Endothelial cell of umbilical vein (primary cell): ENCODE measurements at places on chromosomes 6 and 20. TPM values are rescaled to one million over a fixed set of nuclear protein-coding genes. Genes with fewer than 3 reads are reported as not detected.

GRCh38 chr6:150720774-150721233 is 121.1 kb downstream of the PLEKHG1 start:
- no peaks in the 10 kb centered on the region for H3K27me3 ChIP-seq
- no peak overlapping the region for H3K4me3 ChIP-seq
- H3K36me3 ChIP-seq = no peaks in the 10 kb centered on the region

GRCh38 chr6:17120019-17120418 is 18.2 kb downstream of the STMND1 start:
- H3K4me1 ChIP-seq = peaks cover 7% of the 10 kb centered on the region
- H3K4me3 ChIP-seq = no peak overlapping the region
- DNase-seq = no peak
- no peak overlapping the region for H3K27ac ChIP-seq
- peaks cover 2% of the 10 kb centered on the region for H3K27me3 ChIP-seq
- H3K36me3 ChIP-seq = no peaks in the 10 kb centered on the region

- DNase-seq = no peak
- H3K27ac ChIP-seq = no peak overlapping the region
- no peaks in the 10 kb centered on the region for H3K27me3 ChIP-seq
- H3K36me3 ChIP-seq = no peaks in the 10 kb centered on the region
- H3K4me1 ChIP-seq = no peaks in the 10 kb centered on the region
Measured at GRCh38 chr6:155694419-155694790, 238.8 kb upstream of the NOX3 start.

GRCh38 chr6:136524936-136525413 is 25.2 kb downstream of the MAP7 start:
- DNase-seq = no peak
- no peaks in the 10 kb centered on the region for H3K4me1 ChIP-seq
- H3K4me3 ChIP-seq = no peak overlapping the region

MDC1 gene
- 42.3 and 43.6 TPM in 2 replicates for total RNA-seq

CAGE1 gene
- total RNA-seq = not detected in 2 replicates

ARHGAP40 gene
- 0.12 and 0.20 TPM in 2 replicates for total RNA-seq
